Osteocyte (in vitro differentiated cells): ENCODE measurements at places on chromosomes 13 and 19. TPM values are rescaled to one million over a fixed set of nuclear protein-coding genes. Genes with fewer than 3 reads are reported as not detected.

DNA sequence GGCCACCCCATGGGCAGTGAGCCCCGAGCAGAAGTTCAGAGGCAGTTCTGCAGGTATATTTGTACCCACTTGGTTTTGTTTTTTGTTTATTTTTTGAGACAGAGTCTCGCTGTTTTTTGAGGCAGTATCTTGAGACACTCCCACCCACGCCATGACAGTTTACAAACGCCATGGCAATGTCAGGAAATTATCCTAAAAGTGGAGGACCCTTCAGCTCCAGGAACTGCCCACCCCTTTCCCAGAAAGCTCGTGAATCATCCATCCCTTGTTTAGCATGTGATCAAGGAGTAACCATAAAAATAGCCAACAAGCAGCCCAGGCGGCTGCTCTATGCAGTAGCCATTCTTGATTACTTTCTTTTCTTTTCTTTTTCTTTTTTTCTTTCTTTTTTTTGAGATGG is 41.0 kb downstream of the CELF5 start:
- H3K4me1 ChIP-seq, result no peaks in the 10 kb centered on the region
- no peak overlapping the region for H3K4me3 ChIP-seq
- no peaks in the 10 kb centered on the region for H3K36me3 ChIP-seq
- H3K27ac ChIP-seq, result no peak overlapping the region
- DNase-seq, result no peak

DNA sequence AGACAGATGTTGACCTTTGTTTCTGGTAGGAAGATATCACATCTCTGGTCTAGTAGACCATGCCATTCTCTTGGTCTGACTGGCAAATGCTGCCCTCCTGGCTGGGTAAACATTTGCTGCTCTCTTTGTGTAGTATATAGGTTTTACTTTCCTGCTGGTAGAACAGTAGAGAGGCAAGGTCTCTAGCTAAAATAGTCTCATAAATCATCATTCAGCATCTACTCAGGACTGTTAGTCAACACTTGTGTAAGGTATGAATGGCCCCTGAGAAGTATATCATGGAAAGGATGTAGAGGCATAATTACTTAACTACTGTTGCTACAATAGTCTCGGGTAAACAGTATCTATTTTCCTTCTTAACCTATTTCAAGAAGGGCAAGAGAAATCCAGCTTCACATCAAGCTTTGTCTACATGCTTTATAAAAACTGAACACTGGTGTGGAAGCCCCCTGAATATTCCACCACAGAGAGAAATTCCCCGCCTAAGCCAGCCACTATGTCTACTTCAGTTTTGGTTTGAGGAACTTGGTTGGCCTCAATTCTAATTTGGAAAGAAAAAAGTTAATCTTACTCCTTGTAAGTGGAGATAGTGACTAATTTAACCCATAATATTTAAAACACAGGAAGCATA is 18.4 kb upstream of the MYCBP2 start:
- H3K27me3 ChIP-seq, result peaks cover 14% of the 10 kb centered on the region
- H3K36me3 ChIP-seq, result no peaks in the 10 kb centered on the region
- H3K4me1 ChIP-seq, result no peaks in the 10 kb centered on the region
- no peak overlapping the region for H3K27ac ChIP-seq
- H3K4me3 ChIP-seq, result no peak overlapping the region
- DNase-seq, result no peak

GRCh38 chr13:37601648-37602440 is 3.3 kb upstream of the POSTN start:
- peak overlapping the region; percentile 58 for H3K27ac ChIP-seq
- no peak for DNase-seq
- H3K4me3 ChIP-seq, result no peak overlapping the region
- peaks cover 3% of the 10 kb centered on the region for H3K36me3 ChIP-seq

GRCh38 chr19:48768994-48769713 is 13.8 kb downstream of the FGF21 start:
- no peaks in the 10 kb centered on the region for H3K36me3 ChIP-seq
- peaks cover 13% of the 10 kb centered on the region for H3K4me1 ChIP-seq
- H3K27ac ChIP-seq, result no peak overlapping the region
- H3K27me3 ChIP-seq, result peaks cover 14% of the 10 kb centered on the region
- H3K4me3 ChIP-seq, result no peak overlapping the region
- no peak for DNase-seq

- no peaks in the 10 kb centered on the region for H3K27me3 ChIP-seq
- no peak for DNase-seq
- peak overlapping the region; percentile 96 for H3K27ac ChIP-seq
- peaks cover 25% of the 10 kb centered on the region for H3K4me1 ChIP-seq
- H3K4me3 ChIP-seq, result peak overlapping the region; percentile 97
- H3K36me3 ChIP-seq, result peaks cover 12% of the 10 kb centered on the region
Measured at GRCh38 chr19:3970313-3970807, 539 bp downstream of the DAPK3 start.

GRCh38 chr19:55831846-55832245 is at the start of gene NLRP11:
Gene NLRP11 (minus strand): TSS chr19:55831999. CDS start chr19:55818174, 13,825 bp downstream.
- H3K4me1 ChIP-seq, result no peaks in the 10 kb centered on the region
- peak; percentile 25 for DNase-seq
- H3K36me3 ChIP-seq, result no peaks in the 10 kb centered on the region

- DNase-seq, result no peak
- H3K27ac ChIP-seq, result no peak overlapping the region
- no peaks in the 10 kb centered on the region for H3K4me1 ChIP-seq
- H3K4me3 ChIP-seq, result no peak overlapping the region
- H3K27me3 ChIP-seq, result peaks cover 17% of the 10 kb centered on the region
Measured at GRCh38 chr13:49877629-49878218, 58.4 kb downstream of the SPRYD7 start.

- H3K27ac ChIP-seq, result no peak overlapping the region
- no peak for DNase-seq
- peaks cover 4% of the 10 kb centered on the region for H3K36me3 ChIP-seq
- H3K4me1 ChIP-seq, result peaks cover 20% of the 10 kb centered on the region
Measured at GRCh38 chr13:83085186-83085900, 796.9 kb downstream of the SLITRK1 start.

Gene CCDC169
- 0.43 and 0.60 TPM in 2 replicates for total RNA-seq

Gene CFAP97D2
- total RNA-seq, result not detected in 2 replicates

Gene RNF17
- total RNA-seq, result not detected in 2 replicates

Gene CGB2
- not detected in 2 replicates for total RNA-seq

Gene ZNF296
- total RNA-seq, result 0.68 and 0.70 TPM in 2 replicates
